ENCODE measurements at places on chromosomes 4 and X. TPM values are rescaled to one million over a fixed set of nuclear protein-coding genes. Genes with fewer than 3 reads are reported as not detected.
A peak's percentile ranks its signal among the peaks of the same experiment; 100 is the strongest.

Gene LPAR4
- 2.0 TPM for total RNA-seq

- no peak for DNase-seq
Measured at GRCh38 chr4:78129383-78130108, 72.4 kb downstream of the FRAS1 start.

DNA sequence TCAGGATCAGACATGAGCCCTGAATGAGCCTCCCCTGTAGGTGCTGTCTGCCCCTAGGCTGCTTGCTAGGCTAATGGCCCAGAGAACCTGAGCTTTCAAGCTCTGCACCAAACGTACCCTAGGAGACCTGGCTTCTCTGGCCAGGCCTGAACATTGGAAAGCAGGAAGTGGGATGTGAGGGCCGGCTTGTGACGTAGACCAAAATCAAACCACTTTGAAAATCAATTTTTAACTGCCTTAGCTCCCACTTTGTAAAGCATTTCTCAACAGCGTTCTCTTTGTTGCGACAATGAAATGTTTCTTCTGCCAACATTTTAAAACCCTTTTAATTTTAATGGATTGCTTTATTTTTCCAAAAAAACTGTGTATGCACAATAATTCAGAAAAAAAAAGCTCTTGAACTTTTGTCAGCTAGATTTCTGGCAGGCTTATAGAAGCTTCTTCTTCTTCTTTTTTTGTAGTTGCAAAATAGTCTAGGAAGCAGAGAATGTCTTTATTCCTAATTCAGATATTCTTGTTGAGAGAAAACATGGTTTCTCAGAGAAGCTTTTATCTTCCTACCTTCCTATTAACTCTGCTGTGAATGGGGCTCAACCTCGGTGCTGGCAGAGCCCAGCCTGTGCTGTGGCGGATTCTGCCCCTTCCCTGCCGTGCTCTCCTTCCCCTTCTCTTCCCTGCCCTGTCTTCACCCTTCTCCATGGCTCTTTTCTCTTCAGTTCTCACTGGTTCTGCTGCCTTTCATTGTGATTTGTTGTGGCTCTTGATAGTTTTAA is 145.2 kb upstream of the SFRP2 start:
- peak; percentile 15 for DNase-seq

Gene VCX3B
- 0.62 TPM for total RNA-seq

- peak; percentile 9 for DNase-seq
Measured at GRCh38 chr4:154779362-154779947, 1.6 kb upstream of the RBM46 start.
